Activated T-cell treated with anti-CD3 and anti-CD28 coated beads, Interleukin-2, amount 50 U/mL, for 24 hours (primary cell): ENCODE measurements at places on chromosomes 11 and 22.

DNA sequence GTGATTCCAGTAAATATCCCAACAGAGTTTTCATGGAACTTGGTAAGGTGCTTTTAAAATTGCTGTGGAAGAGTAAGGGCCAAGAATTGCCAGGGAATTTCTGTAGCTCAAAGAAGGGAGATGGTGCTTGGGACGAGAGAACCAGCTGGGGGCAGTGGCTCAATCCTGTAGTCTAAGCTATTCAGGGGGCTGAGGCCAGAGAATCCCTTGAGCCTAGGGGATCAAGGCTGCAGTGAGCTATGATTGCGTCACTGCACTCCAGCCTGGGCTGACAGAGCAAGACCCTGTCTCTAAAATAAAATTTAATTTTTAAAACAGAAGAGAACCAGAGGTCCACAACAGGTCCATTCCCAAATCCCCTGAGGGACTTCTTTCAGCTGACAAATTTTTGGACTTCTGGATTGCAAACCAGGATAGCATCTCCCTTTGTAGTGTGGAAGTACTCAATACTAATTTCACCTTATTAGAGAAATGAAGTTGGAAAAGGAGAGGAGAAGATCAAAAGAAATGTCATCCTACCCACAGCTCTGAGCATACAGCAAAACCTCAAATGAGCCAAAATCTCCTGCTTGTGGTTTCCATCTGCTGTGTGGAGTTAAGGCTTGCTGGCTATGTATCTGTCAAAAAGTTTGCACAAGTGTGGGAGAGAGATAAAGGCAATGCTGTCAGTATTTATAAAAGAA, 59.2 kb upstream of the CLPB start:
- no peak for DNase-seq

DNA sequence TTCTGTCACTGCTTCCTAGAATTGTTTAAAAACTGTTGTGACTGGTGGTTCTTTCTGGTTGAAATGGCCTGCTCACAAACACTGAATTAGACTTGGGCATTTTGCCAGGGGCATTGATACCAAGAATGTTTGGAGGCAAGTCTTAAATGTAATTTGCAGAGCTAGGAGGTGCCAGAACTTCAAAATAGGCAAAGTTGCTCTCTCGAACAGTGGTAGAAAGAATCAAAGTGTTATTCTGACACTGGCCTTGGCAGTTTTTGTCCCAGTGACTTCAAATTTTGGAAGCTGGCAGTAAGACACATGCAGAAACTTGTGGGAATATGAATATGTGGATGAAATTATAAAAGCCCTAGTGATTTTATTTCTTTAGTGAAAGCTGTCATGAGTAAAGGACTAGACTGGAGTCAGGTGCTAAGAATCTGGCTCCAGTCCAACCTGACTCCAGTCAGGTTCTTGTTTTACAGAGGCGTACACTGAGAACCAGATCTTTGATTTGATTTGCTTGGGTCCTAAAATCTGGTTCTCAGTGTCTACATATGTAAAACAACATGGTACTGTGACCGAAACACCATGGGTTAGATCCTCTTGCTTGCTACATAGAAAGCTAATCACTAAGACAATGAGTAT, 20.9 kb downstream of the SVIP start:
- DNase-seq: no peak

DNA sequence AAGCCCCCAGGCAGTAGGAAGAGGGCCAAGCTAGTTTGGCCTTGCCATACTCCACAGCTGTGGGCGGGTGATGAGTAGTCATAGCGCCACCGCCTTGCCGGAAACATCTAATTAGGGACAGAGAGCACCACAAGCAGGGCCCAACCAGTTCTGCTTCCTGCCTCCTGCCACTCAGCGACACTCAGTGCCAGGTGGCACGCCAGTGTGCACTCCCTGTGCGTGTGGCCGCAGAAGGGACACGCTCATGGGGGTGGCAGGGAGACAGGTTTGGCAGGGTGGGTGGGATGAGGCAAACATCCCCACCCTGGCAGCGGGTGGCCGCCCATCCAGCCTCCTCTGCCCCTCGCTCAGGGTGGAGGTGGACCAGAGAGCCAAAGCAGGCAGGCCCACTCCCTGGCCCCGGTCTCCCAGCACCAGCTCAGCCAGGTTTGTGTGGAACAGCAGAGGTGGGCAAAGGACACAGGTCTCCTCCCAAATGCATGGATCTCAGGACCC, 4.9 kb downstream of the OVOL1 start:
- DNase-seq: peak; percentile 75

DNA sequence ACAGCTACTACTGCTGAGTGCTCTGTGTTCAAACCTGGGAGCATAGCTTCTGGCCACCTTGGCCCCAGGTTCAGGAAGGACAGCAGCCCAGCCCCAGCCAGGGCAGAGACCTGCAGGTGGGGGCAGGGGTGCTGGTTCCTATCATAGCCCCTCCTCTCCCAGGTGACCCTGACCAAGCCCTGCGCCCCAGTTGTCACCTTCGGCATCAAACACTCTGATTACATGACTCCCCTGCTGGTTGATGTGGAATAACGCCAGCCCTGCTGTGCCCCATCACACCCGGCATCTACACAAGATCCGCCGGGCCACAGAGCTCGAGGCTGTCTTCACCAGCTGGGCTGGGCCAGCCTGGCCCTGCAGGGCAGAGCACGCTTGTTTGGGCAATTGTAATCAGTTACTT, 6.9 kb downstream of the SCGB1C1 start:
- peak; percentile 26 for DNase-seq

- DNase-seq: no peak
These were observed 576 bp upstream of the SC5D start for GRCh38 chr11:121291896-121292494.

- DNase-seq: no peak
These were observed 86.8 kb downstream of the NECTIN1 start for GRCh38 chr11:119641983-119642745.

DNA sequence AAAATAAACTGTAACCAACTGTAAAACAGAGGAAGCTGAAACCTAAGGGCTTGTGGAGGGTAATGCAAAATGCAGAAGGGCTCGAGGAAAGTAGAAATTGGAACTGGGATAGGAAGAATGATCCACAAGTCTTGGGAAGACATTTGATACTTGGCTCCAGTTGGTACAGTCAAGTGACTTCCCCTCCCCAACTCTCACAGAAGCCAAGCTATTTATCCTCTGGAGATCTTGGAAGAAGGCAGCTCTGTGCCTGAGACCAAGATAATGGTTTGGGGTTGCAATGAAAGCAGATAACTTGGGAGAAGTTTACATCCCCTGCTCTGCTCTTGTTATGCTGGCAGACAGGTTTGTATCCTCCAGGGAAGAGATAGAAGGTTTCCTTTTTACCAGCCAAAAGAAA, 198.9 kb upstream of the ZC3H12C start:
- DNase-seq: no peak

DNA sequence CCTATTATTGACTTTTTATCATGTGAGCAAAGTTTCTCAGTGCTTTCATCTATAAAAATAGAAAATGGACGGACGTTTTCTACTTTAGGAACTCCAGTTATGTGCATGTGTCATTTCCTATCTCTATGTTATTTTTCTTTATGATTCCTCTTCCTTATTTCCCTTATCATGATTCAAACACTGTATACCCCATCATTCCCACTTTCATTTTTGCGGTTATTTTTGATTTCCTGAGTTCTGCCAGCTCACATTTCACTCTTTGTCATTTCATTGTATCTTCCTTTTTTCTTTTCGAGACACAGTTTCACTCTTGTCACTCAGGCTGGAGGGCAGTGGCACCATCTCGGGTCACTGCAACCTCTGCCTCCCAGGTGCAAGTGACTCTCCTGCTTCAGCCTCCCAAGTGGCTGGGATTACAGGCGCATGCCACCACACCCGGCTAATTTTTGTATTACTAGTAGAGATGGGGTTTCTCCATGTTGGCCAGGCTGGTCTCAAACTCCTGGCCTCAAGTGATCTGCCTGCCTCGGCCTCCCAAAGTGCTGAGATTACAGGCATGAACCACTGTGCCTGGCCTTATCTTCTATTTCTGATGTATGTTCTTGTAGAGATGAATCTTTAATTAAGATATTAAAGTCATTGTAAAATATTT, 21.5 kb downstream of the C11orf58 start:
- no peak for DNase-seq

- no peak for DNase-seq
These were observed 38.6 kb downstream of the KCNQ1 start for GRCh38 chr11:2483426-2483825.

GRCh38 chr11:117625237-117625636, 171.8 kb downstream of the DSCAML1 start:
- no peak for DNase-seq
